ENCODE measurements at places on chromosomes 5 and 9.

GRCh38 chr5:35773967-35774366 is 82.7 kb upstream of the IL7R start:
- DNase-seq, result no peak

- DNase-seq, result no peak
Observed at GRCh38 chr9:14212697-14213420, 101.1 kb downstream of the NFIB start.

DNA sequence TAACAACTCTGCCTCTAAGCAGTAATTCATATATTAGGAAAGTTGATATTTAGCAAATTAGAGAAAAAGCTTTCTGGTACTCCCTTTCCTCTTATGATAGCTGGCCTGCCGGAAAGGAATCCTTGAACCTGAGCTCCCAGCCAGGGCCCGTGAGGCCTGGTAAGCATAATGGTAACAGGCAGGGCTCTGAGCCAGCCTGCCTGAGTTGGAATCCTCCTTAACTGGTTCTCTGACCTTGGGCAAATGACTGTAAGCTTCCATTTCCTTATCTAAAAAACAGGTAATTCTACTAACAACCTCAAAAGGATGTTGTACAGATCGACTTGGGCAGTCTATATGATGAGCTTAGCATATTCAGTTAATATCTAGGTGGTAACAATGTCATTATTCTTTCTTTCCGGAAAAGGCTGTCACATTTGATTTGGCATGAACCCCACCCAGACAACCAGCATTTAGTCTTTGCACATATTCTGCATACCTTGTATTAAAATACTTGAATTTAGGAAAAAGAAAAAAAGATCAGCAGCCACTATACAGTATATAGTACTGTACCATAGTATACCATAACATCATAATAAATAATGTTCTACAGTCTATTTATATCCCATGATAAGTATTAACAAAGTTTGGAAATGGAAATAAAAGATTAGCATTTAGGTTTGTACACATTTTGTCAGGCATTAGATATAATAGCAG is 55.7 kb upstream of the MAP3K1 start:
- DNase-seq, result no peak

- DNase-seq, result no peak
Observed at GRCh38 chr5:177222269-177222668, 81.2 kb downstream of the RAB24 start.

DNA sequence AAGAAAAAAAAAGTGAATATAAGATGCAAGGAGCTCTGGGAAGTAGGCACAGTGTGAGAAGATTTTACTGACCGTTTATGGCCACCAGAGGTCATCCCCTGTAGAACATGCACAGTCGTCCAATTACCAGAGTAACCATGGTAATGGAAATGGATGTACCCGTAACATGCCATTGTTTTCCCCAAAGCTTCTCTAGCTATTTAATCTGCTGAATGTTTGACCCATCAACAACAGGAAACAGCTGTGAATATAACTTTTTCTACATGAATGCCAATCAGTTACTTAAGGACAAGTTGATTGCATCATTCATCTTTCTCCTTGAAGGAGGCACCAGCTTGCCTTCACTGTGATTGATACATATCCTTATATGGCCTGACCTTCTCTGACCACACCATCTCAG is 1967.0 kb upstream of the CDH9 start:
- no peak for DNase-seq

DNA sequence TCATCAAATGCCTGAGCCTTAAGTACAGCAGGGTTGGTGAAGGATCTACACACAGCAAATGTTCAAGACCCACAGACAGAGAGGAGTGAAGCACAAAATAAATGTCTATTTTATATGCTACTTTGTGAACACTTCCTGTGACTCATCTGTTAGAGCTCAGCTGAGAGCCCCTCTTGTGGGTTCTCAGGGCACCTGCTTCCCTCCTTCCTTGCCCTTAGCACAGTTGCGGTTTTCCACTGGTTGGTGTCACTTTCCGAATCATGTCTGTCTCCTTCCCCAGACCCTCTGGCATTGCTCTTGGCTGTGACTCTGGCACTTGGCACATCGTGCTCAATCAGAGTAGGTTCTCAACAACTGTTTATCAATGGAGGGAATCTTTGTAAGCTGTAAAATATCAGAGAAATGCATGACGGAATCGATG is 128.5 kb upstream of the STC2 start:
- DNase-seq, result no peak

- DNase-seq, result no peak
Observed at GRCh38 chr5:115815693-115816225, 700 bp downstream of the CDO1 start.

DNA sequence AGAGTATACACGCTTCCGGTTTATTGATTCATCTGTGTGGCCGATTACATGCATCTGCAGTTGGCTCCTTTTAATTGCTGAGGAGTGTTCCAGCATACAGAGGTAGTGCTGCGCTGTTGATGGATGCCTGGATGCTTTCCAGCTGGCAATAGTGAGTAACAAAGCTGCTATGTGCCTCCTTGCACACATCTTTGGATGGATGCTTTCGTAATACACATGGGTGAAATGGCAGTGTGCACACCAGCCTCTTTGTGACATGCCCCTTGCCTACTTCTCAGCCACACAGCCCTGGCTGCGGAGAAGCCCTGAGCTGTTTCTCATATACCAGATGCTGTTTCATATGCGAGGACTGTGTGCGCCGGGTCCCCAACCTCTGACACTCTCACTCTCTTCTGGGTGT is 151.0 kb downstream of the GADD45G start:
- no peak for DNase-seq

DNA sequence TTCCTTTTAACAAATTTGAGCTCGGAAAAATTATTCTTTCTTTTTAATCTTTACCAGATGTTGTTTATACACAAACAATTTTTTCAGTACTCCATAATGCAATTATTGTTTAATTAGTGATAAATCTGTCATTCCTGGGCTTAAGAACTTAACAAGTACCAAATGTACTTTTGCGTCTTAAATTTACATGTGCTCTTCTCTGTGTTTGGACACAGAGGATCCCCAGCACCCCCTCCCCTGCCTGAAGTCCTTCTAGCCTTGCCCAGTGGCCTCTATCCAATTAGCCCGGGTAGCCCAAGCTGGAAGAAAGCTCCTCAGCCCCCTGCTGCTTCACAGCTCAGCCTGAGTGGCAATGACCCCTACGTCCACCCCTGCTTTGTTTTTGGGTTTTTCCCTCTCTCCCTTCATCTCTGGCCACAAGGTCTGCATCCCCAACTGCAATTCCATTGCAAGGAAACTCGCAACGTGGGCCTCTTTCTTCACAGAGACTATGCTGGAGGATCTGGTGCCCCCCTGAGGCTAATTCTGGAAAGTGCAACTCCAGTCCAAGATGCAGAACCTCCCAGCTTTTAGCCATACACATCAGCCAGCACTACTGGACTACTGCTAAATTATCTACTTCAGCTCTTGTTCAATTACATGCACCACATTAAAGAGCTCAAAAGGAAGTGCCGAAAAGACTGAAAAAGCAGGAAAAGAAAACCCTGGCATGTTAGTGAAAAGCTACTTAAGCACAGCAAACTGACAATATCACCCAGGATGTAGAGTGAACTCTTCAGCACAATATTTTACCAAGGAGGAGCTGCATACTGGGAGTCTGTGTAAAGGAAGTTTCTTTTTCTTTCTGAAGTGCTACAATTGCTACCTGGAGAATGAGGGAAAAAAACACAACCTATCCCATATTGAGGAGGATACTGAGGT is 186.2 kb downstream of the FANCC start:
- no peak for DNase-seq

DNA sequence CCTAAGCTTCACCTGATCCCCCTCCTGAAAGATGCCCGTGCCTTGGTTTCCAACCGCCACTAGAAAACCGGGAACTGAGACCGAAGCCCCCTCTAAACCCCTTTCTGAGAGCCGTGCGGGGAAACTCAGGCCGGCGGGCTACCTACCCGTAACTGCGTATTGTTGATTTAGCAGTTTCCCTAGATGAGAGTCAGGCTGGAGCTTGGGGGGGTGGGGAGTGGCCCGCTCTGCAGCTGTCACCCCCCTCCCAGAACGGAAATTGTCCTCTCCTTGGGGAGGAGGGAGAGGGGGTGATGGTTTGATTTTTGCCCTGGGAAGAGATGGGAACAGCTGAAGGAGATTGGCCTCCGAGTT is 2.5 kb downstream of the CXXC5 start:
- no peak for DNase-seq

GRCh38 chr5:43680286-43680685 is 77.3 kb downstream of the NNT start:
- no peak for DNase-seq

DNA sequence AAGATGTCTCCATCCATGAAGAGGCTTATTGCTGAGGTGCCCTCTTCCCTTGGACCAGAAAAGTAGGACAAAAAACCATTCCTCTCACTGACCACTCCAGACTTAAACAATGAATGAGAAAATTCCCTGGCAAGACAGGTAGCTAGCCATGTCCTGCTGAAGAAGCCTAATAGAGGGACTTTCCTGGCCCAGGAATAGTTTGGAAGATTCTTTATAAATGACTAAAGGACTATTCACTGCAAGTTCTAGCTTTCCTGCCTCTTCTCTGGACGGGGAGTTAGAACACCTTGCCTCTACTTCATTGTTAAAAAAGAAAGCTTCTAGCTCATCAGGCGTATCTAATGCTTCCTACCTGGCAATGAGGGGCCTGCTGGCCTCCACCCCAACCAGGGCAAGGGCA is 153.6 kb downstream of the NR3C1 start:
- DNase-seq, result no peak

DNA sequence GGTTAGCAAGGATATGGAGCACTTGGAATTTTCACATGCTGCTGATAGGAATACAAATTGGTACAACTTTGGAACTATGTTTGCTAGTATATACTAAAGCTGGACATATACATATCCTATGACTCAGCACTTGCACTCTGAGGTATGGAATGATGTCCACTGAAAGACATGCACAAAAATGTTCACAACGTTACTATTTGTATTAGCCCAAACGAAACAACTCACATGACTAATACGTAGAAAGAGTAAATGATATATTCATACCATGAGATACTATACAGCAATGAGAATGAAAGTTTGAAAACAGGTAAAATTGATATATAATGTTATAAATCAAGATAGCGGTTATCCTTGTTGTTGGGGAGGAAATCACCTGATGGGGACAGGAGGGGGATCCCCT is 45.5 kb upstream of the CDC42SE2 start:
- peak; percentile 41 for DNase-seq

DNA sequence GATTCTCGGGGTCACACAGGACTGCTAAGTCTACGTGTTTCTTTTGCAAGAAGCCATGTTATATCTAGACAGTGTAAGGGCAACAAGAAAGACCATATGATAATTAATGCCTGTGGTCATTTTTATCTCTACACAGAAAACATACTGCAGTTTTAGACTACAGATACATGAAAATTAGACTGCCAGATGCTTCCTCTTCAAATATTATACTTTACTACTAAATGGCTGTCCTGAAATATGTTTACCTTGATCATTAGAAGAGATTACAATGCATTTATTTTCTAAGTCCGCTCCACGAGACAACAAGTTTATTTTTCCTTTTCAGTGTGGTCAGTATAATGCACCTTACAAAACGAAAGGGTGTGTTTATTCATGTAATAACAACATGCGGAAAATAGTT is 147.6 kb downstream of the KIAA0825 start:
- no peak for DNase-seq

DNA sequence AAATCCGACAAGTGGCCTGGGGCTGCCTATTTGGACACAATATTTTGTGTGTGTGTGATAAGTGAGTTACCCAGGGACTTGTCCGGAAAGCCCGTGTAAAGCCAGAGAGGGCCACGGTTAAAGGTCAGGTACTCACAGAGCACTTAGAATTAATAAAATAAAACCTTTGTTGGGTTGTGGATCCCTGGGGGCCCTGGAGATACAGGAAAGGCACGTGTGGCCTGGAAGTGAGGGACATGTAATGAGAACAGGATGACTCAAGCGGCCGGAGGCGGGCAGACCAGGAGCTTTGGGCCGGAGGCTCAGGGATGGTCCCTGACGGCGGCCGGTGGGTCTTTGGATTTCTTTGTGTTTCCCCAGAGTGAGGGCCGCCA is 1.0 kb downstream of the DMRT2 start:
- no peak for DNase-seq

- DNase-seq, result no peak
Observed at GRCh38 chr5:59528202-59528862, 365.2 kb downstream of the PDE4D start.

DNA sequence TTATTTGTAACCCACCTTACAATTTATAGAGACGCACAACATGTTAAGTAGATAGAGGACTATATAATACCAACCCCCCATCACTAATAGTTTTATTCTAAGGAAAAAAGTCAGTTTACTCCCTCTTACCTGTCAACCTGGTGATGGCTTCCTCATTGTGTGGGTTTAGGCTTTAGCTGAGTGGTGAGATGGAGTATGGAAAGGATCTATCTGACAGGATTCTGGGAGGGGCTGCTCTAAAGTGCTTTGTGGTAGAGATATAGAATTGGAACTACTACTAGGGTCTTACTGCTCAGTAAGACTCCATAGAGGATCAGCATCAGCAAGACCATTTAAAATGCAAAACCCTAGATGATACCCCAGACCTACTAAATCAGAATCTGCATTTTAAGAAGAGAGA is 82.1 kb upstream of the IFNE start:
- no peak for DNase-seq

DNA sequence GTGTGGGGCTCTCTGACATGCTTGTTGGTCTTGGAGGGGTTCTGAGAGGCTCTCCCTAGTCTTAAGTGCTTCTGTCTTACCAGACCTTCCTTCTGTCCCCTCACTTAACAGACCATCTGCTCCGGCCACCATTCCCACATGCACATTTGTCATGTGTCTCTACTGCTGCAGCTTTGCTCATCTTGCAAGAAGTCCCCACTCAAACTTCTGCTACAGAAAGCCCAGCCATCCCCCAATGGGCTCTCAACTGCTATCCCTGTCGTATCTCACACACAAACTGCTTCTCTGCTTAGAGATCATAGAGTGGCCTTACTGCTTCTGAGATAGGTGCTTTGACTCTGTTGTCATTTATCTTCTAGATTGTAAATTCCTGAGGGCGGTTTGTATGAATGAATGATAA is 69.4 kb downstream of the NUP214 start:
- DNase-seq, result no peak

- DNase-seq, result no peak
Observed at GRCh38 chr5:112396430-112396829, 22.6 kb downstream of the EPB41L4A start.

DNA sequence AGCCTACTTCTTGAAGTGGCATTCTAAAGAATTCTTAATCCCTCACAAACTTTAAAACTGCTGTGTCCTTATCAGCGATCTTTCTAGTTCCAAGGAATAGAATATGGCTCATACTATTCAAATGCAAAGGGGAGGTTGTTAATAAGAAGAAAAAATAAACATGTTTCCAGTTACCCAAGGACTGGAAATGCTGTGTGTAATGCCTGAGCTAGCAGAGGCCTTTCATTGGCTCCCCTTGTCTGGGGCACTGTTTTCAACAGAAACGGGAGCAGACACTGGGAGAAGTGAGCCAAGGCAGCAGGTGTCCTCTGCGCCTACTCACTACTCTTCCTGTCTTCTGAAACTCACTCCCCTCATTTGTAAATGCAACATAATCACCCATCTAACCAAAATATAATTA is 253.0 kb downstream of the MARCHF11 start:
- no peak for DNase-seq

- no peak for DNase-seq
Observed at GRCh38 chr9:19992556-19992955, 203.7 kb upstream of the SLC24A2 start.
